ENCODE measurements at places on chromosomes 5 and 9.

DNA sequence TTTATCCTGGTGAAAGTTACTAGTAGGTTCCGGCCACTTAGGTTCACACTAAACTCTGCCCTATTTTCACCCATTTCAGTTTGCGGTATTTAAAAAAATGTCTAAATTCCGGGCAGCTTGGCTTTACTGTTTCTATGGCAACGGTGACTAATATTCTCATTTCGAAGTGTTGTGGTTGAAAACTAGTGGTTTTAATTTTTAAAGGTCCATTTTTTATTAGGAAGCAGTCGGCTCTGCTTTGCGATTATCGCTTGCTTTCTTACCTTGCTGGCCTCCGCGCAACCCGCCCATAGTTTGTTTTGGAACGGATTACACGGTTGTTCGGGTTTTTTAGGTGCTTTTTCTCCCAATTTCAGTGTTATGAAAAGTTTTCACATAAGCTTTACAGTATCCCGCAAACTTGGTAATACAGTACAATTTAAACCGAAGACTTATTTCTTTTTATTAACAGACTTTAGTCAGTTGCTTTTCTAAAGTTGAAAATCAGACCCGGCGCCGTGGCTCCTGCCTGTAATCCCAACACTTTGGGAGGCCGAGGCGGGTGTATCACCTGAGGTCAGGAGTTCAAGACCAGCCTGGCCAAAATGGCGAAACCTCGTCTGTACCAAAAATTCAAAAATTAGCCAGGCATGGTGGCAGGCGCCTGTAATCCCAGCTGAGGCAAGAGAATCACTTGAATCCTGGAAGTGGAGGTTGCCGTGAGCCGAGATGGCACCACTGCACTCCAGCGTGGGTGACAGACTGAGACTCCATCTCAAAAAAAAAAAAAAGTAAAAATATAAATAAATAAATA is 1.6 kb downstream of the KDM4C start:
- DNase-seq: peak; percentile 50

DNA sequence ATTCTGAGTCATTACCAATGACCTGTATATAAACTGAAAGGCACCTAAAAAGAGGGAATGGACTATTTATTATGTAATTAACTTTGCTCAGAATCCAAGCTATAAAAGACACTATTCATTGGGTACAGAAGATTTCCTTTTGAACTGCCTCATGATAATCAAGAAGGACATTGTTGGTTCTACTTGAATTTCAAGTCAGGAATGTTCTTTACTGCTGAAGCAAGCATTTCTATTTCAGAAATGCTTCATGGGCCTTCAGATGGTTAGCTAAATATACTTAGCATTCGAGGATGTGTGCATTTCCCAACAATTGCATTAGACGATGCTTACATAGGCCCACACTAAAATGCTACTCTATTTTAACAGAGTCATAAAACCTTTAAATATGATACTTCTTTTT is 658.2 kb upstream of the DMAC1 start:
- peak; percentile 15 for DNase-seq

- no peak for DNase-seq
These were observed 331.9 kb upstream of the CCNG1 start for GRCh38 chr5:163105456-163105855.

DNA sequence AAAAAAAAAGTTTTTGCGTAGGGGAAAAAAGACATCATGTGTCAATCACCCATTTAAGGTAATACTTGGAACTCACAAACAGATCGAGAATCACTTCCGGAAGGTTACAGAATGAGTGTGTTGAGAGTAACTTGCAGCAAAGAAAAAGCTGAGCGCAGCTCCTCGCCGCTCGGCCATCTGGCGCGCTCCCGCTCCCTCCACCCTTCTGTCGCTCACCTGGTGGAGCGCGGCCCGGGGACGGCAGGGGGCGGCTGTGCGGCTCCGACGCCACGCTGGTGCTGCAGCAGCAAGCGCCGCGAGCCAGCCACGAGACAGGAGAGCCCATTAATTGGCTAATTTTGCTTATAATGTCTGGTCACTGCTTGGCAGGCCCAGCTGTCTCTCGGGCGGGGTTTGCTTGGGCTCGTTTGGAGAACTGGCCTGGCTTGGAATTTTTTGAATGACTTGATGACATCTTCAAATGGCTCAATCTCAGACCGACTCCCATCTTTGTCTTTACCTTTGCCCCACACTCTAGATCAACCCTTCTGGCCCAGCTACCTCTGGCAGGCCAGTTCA is 601.8 kb downstream of the CCDC171 start:
- peak; percentile 69 for DNase-seq

- no peak for DNase-seq
These were observed 23.3 kb downstream of the CEP72 start for GRCh38 chr5:635306-636055.

- no peak for DNase-seq
These were observed 86.8 kb downstream of the LHX2 start for GRCh38 chr9:124098141-124098905.

GRCh38 chr5:160009591-160009989 is 651 bp downstream of the TTC1 start:
- peak; percentile 4 for DNase-seq

- DNase-seq: no peak
These were observed 152.9 kb downstream of the AUH start for GRCh38 chr9:91208837-91209236.

- no peak for DNase-seq
These were observed 63.5 kb upstream of the PUM3 start for GRCh38 chr9:2907411-2907810.

GRCh38 chr5:72359886-72360285 is 39.7 kb downstream of the PTCD2 start:
- DNase-seq: no peak

GRCh38 chr5:127517110-127517479 is 345 bp upstream of the PRRC1 start:
- no peak for DNase-seq

- no peak for DNase-seq
These were observed 99.3 kb downstream of the NNT start for GRCh38 chr5:43702293-43702692.

- no peak for DNase-seq
These were observed 9.5 kb downstream of the NUDT2 start for GRCh38 chr9:34338665-34339385.
